Activated CD4-positive, alpha-beta T cell treated with anti-CD3 and anti-CD28 coated beads, Interleukin-2, amount 10 ng/mL, durations not matched to agents 24 days and 14 days (primary cell): ENCODE measurements at places on chromosomes 12 and 14. TPM values are rescaled to one million over a fixed set of nuclear protein-coding genes. Genes with fewer than 3 reads are reported as not detected.

DNA sequence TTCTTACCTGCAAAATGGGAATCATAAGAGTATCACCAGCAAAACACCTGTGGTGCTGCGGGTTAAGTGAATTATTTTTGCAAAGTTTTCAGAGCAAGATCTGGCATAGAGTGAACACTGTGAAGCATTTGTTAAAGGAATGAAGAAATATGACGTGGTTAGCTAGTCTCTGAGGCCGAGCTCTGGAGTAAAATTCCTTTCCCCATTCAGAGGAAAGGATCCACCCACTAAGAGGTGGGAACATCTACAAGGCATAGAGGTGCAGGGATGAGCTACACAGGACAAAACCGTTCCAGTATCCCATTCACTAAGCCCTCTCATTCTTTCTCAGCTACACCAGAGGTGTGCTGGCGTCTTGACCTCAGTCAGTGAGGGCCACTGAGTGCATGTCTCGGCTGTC is 48.5 kb downstream of the JAG2 start:
- no peak for DNase-seq

TSPAN31 gene
- 19.2 and 19.4 TPM in 2 replicates for total RNA-seq

- DNase-seq = no peak
Measured at GRCh38 chr14:94269156-94269555, 23.9 kb downstream of the SERPINA10 start.

DNA sequence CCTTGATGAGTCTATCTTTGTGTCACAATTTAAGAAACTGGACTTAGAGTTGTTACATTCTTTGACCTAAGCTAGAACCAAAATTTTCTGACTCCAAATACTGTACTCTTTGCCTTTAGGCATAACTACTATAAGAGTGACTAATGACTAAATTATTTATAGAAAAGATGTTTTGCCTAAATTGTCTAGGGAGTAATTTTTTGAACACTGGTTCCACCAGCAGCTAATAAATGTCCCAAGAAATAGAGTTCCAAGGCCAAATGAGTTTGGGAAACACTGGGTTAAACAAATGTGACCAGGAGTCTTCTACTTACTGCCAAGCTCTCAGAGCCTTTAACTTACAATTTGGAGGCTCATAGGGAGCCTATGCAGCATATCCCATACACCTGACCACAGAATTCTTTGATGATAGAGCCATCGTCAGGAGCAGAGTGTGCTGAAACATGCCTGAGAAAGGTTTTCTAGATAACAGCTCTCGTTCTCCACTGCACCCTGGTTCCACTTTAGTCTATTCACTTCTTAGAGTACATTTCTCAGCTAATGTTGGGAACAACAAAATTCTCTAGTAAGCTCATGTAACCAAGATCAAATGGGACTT is 215.9 kb upstream of the HMGA2 start:
- DNase-seq = no peak

IQSEC3 gene
- 0.05 and 0.21 TPM in 2 replicates for total RNA-seq

DNA sequence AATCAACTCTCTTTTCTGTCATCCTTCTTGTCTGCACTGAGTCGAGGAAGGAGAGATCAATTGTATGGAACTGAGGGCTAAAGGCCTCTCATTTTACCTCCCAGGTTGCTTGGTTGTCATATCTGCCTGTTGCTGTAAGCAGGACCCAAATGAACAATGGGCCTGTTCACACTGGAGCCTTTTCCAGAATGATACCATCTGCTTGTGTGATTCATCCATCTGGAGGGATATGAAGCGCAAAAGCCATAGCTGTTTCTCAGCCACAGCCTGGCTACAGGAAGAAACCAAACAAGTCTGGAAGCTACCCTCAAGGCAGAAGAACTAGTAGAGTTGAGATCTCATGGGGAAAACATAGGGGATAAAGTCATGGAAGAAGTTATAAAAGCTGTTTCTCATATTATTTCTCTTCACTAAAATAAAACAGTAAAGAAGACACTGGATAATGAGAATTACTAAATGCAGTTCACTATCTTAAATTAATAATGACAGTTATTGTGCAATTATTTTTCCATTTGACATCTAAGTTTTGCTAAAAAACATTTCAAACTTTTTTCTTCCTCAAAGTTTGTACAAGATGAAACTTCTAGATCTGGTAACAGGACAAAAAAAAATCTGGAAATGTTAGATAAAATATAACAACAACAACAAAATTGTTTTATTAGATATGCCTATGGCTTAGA is 106.3 kb downstream of the SPTSSA start:
- no peak for DNase-seq

DNA sequence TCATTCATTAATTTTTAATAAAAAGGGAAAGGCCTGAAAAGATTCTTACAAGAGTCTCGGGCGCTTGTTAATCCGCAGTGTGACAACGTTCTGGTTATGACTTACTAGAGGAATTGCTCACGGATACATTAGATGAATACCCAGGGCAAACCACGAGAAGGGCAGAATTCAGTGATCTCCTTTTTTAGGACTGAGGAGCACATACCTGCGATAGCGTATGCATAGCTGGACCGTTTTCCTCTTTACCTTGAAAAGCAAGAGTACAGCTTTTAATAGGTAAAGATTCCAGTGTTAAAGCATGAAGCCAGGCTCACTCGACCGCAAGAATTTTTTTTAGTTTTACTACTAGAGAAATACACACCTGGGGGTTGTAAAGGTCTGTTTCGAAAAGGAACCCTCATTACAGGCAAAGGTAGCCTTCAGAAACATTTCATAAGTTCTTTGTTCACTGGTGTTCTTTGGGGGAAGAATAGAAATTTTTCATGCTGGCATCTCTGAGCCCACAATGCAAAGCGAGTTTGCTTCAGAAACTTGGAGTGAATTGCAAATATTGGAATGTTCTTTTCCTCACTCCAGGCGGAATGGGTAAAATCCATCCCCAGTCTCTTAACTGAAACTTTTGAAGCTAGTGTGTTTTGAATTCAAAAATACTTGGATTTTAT is 953 bp downstream of the MAPK1IP1L start:
- peak; percentile 54 for DNase-seq

GRCh38 chr12:25800101-25800500 is 158.4 kb upstream of the RASSF8 start:
- DNase-seq = no peak

DNA sequence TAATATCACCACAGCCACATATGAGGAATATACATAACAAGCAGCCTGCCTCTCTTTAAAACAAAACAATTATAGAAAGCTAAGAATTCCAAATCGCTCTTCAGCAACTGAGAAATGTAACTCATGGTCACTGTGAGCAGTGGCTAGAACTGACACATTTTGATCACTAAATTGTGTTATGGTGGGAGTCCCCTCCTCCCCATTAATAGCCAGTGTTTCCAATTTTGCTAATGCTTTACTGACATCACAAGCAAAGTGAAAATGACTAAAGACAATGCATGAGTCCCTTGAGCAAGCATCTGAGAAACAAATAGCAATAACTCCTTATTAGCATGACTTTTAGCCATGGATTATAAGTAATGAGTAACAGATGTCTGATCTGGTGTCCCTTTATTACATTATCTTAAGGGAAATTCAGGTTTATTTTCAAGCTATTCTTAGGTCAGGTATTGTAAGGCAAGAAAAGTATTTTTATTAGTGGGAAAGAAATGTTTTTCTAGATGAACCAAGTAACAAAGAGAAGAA is 148.3 kb downstream of the KCNH5 start:
- DNase-seq = no peak

DNA sequence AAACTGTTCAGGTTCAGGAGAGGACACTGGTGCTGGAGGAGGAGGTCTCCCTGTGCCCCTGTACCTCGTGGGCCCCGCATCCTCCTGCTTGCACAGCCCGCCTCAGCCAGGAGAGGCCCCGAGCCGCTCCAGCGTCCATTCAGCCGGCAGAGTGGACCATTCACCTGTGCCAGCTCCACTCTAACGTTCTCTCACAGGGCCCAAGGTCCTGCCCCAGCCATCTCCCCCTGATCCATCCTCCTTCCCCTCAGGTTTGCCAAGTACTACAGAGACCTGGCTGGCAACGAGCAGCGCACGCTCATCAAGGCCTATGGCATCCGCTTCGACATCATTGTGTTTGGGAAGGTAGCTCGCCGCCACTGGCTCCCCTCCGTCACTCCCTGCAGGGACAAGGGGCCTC is 22.2 kb downstream of the P2RX4 start:
- no peak for DNase-seq

TAS2R14 gene
- total RNA-seq = 2.7 and 3.5 TPM in 2 replicates

SLC38A2 gene
- total RNA-seq = 158 and 168 TPM in 2 replicates

KCNJ8 gene
- total RNA-seq = not detected in 2 replicates

DNA sequence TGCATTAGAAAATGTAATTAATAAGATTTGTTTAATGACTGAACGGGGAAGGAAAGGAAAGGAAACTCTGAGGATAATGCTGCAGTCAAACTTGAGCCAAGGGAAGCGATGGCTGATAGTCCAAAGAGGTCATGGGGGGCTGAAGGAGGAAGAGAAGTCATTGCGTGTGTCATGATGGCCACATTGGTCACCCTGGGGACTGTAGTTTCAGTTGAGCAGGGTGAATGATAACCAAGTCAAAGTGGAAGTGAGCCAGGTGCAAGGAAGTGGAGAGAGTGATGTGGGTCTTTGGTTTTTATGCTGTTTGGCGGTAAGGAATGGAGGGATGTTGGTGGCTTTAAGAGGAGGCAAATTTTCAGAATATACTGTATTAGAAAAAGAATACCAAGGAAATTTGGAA is 21.6 kb downstream of the C12orf75 start:
- no peak for DNase-seq

- DNase-seq = no peak
Measured at GRCh38 chr12:114679452-114679875, 4.5 kb downstream of the TBX3 start.

- DNase-seq = peak; percentile 87
Measured at GRCh38 chr12:103928682-103929045, 1.5 kb upstream of the HSP90B1 start.

DNA sequence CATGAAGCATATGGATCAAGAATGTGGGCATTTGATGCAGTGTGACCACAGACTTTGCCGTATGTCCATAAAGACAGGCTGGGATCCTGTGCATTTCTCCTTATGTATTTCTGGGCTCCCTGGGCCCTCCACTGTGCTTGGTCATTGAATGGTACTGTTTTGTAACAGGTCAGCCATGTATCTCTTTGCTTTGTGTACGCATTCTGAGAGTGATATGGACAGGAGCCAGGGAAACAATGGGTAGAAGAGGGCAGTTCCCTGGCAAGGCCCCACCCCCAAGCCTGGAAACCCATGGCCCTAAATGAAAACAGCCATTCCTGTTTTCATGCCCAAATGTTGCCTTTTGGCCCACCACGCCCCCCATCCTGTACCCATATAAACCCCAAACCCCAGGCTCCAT is 15.2 kb upstream of the FBXO34 start:
- DNase-seq = no peak

DNA sequence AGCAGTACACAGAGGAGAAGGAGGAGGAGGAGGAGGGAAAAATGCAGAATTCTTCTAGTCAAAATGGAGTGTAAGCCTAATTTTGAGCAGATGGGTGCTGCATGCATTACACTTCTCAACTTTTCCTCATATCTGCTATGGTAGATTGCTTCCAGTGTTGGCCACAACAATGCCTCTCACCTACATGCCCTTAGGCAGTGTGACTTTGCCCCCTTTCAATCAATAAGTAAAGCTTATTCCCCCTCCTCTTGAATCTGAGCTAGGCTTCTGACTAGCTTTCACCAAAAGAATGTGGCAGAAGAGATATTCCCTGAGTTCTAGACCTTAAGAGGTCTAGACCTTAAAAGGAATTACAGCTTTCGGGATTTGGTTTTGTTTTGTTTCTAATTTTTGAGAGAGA is 3.2 kb upstream of the METTL3 start:
- peak; percentile 51 for DNase-seq

RNASE2 gene
- total RNA-seq = not detected in 2 replicates

DNA sequence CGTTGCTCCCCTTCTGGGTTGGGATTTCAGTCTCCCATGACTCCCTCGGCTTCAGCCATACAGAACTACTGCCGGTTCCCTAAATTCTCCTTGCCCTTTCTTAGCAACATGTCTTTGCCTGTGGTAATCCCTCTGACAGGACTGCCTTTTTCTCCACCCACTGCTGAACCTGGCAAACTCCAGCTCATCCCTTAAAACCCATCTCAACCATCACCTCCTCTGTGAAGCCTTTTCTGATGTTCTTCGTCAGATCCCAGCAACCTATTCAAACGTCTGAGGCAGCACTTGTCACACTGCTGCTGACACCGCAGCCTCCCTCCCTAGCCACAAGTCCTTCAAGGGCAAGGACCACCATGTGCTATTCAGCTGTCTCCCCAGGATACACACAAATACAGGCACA is 10.2 kb upstream of the SMUG1 start:
- DNase-seq = no peak

BHLHE41 gene
- total RNA-seq = not detected in 2 replicates

DNA sequence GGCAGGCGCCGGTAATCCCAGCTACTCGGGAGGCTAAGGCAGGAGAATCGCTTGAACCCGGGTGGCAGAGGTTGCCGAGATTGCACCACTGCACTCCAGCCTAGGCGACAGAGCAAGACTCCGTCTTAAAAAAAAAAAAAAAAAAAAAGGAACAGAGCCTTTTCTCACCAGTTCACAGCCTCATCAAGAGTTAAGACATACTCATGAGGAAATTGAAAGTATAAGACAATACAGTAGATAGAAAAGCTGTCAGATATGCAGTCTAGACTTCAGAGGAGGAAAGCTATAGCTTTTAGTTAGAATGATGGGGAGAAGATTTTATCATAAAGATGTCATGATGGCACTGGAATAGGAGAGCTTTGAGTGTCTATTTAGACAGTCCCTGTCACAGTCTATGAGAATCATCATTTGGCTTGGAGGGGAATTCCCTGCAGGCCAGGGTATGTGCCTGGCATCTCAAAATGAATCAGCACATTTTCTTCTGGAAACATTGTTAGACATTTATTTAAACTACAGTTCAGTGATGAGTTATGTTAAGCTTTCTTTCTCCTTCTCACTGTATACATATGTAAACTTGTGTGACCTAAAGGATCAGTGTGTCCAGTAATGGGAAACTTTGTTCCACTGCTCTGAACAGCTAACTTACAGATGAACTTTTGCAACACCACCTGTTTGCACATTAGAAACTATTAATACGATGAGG is 2.9 kb upstream of the RAB35 start:
- peak; percentile 72 for DNase-seq

DNA sequence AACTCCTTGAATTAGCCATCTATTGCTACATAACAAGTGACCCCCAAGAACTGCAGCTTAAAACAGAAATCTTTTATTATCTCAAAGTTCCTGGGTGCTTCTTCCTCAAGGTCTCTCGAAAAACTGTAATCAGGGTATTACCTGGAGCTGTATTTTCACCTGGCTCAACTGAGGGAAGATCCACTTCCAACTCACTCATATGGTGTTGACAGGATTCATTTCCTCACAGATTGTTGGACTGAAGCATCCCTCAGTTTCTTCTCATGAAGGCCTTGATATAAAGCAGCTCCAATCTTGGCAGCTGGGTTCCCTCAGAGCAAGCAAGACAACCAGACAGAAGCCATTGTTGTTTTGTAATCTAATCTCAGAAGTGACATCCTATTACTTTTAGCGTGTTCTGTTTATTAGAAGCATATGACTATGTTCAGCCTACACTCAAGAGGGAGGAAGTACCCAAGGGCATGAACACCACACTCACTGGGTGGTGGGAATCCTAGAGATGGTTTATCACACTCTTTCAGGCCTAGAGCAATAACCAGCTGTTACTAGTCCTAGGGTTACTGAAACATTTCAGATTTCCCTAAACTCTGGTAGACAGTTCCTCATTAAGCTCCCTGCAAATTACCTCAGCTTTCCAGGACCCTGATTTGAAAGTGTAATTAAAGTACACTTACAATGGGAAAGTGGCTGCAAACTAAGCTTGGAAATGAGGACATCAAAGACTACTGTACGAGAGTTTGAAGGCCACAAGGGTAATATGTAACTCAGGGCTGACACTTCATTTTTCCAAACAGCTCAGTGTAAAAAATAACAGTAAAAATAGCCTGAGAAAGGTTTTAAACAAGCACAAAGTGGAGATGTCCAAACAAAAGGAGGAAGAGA is 222.2 kb downstream of the SEC23A start:
- DNase-seq = no peak

CLSTN3 gene
- 42.1 and 47.0 TPM in 2 replicates for total RNA-seq
